A549 treated with Hydrocortisone at 1 μM for 4 hours (cell line): ENCODE measurements at places on chromosomes 6 and 20. TPM values are rescaled to one million over a fixed set of nuclear protein-coding genes. Genes with fewer than 3 reads are reported as not detected.

The MCCD1 gene
- total RNA-seq = not detected in 5 replicates

The PLCB4 gene
- total RNA-seq = 14.4 to 23.2 TPM (median 17.9 TPM) in 5 replicates

The UNC93A gene
- not detected in 5 replicates for total RNA-seq

The RIPPLY2 gene
- total RNA-seq = 0.32 to 0.58 TPM (median 0.39 TPM) in 5 replicates

The PRRT1 gene
- total RNA-seq = 0.56 to 1.0 TPM (median 0.63 TPM) in 5 replicates

The SFT2D1 gene
- 38.8 to 41.8 TPM (median 40.0 TPM) in 5 replicates for total RNA-seq

The BAG2 gene
- 6.3 to 7.6 TPM (median 7.0 TPM) in 5 replicates for total RNA-seq

The FOXS1 gene
- total RNA-seq = 0.20 to 0.42 TPM (median 0.39 TPM) in 5 replicates

The TAPBP gene
- 35.1 to 42.4 TPM (median 36.9 TPM) in 5 replicates for total RNA-seq

The SAMD5 gene
- 0.43 to 0.75 TPM (median 0.52 TPM) in 5 replicates for total RNA-seq

The PPP1R16B gene
- total RNA-seq = 0.08 to 0.22 TPM (median 0.14 TPM) in 5 replicates

The THEMIS gene
- not detected in 5 replicates for total RNA-seq

The MMP24 gene
- 29.2 to 32.4 TPM (median 29.6 TPM) in 5 replicates for total RNA-seq

The BTN1A1 gene
- not detected in 5 replicates for total RNA-seq

The EFCAB8 gene
- not detected in 5 replicates for total RNA-seq

The MROH8 gene
- 0.71 to 1.5 TPM (median 1.3 TPM) in 5 replicates for total RNA-seq

The SLC17A2 gene
- not detected in 5 replicates for total RNA-seq

The MEP1A gene
- 0.05 TPM in 1 of 5 replicates, not detected in the others for total RNA-seq

The HFE gene
- total RNA-seq = 8.0 to 14.6 TPM (median 12.4 TPM) in 5 replicates

The SAYSD1 gene
- 5.6 to 6.4 TPM (median 5.8 TPM) in 5 replicates for total RNA-seq

The SLC22A3 gene
- 47.2 to 57.5 TPM (median 53.1 TPM) in 5 replicates for total RNA-seq

The GPR6 gene
- total RNA-seq = not detected in 5 replicates

The MAFB gene
- 0.13 to 0.44 TPM (median 0.15 TPM) in 5 replicates for total RNA-seq

The SIRPB2 gene
- total RNA-seq = not detected in 5 replicates

The EPHA7 gene
- total RNA-seq = 0.05 to 0.15 TPM (median 0.09 TPM) in 5 replicates

The KCNK16 gene
- total RNA-seq = not detected in 5 replicates

The PNPLA1 gene
- 0.08 TPM in 1 of 5 replicates, not detected in the others for total RNA-seq

The TRIM40 gene
- total RNA-seq = not detected in 5 replicates

The GRIK2 gene
- total RNA-seq = 0.29 to 0.47 TPM (median 0.36 TPM) in 5 replicates

The ZC3H12D gene
- total RNA-seq = 0.03 to 0.12 TPM (median 0.06 TPM) in 4 of 5 replicates, not detected in the other

The SMOC2 gene
- total RNA-seq = 0.02 to 0.05 TPM (median 0.03 TPM) in 3 of 5 replicates, not detected in the others

The RSPH4A gene
- total RNA-seq = 0.09 to 0.20 TPM (median 0.18 TPM) in 5 replicates

The BCAS4 gene
- 28.7 to 32.5 TPM (median 30.0 TPM) in 5 replicates for total RNA-seq

The RAMACL gene
- total RNA-seq = 0.08 to 0.16 TPM (median 0.10 TPM) in 5 replicates

The CD109 gene
- 42.4 to 78.3 TPM (median 67.9 TPM) in 5 replicates for total RNA-seq

The TSBP1 gene
- not detected in 5 replicates for total RNA-seq

The CRIP3 gene
- total RNA-seq = 0.31 to 0.45 TPM (median 0.37 TPM) in 4 of 5 replicates, not detected in the other

The TGM3 gene
- 0.06 to 0.12 TPM (median 0.07 TPM) in 4 of 5 replicates, not detected in the other for total RNA-seq

The C6orf58 gene
- 0.12 to 0.18 TPM (median 0.18 TPM) in 3 of 5 replicates, not detected in the others for total RNA-seq

The SLC35B3 gene
- 7.1 to 8.0 TPM (median 7.8 TPM) in 5 replicates for total RNA-seq

The MAPK13 gene
- total RNA-seq = 0.45 to 0.93 TPM (median 0.81 TPM) in 5 replicates

The HUS1B gene
- total RNA-seq = 0.14 to 0.49 TPM (median 0.27 TPM) in 4 of 5 replicates, not detected in the other
